ENCODE measurements at places on chromosomes 16 and 17. TPM values are rescaled to one million over a fixed set of nuclear protein-coding genes. Genes with fewer than 3 reads are reported as not detected.

Gene SLC47A2
- total RNA-seq: not detected

Gene MON1B
- 17.6 TPM for total RNA-seq

Gene CCL7
- total RNA-seq: not detected

Gene CCDC154
- 2.8 TPM for total RNA-seq

Gene KRTAP4-6
- not detected for total RNA-seq

Gene CDH16
- not detected for total RNA-seq

Gene SDR42E1
- total RNA-seq: under 0.01 TPM

Gene MAP2K4
- total RNA-seq: 32.7 TPM

Gene SLC13A2
- total RNA-seq: not detected

Gene MPP2
- total RNA-seq: 1.7 TPM

Gene ITGAL
- not detected for total RNA-seq

Gene CD300H
- not detected for total RNA-seq

Gene SLC12A3
- total RNA-seq: not detected

Gene KRTAP9-2
- not detected for total RNA-seq

Gene KRT33B
- not detected for total RNA-seq

Gene ZNF785
- 10.2 TPM for total RNA-seq

Gene PNPO
- total RNA-seq: 47.3 TPM

Gene CES5A
- total RNA-seq: not detected

Gene SAT2
- total RNA-seq: 24.6 TPM

Gene SLC4A1
- total RNA-seq: not detected

Gene CACNG3
- not detected for total RNA-seq

Gene RFWD3
- total RNA-seq: 27.3 TPM

Gene CD68
- total RNA-seq: 24.4 TPM

Gene TMEM98
- total RNA-seq: 101 TPM

Gene GNG13
- total RNA-seq: not detected

Gene GRAP
- total RNA-seq: not detected

Gene SMIM36
- total RNA-seq: not detected

Gene MTSS2
- 45.3 TPM for total RNA-seq

Gene C16orf89
- total RNA-seq: not detected

All from melanocyte of skin (primary cell).